ENCODE measurements at places on chromosomes 12 and 14.

GRCh38 chr12:14845350-14845750, 2.0 kb upstream of the ART4 start:
- DNase-seq, result peak; percentile 53

GRCh38 chr12:120481022-120481767, 11.6 kb upstream of the SRSF9 start:
- DNase-seq, result no peak

DNA sequence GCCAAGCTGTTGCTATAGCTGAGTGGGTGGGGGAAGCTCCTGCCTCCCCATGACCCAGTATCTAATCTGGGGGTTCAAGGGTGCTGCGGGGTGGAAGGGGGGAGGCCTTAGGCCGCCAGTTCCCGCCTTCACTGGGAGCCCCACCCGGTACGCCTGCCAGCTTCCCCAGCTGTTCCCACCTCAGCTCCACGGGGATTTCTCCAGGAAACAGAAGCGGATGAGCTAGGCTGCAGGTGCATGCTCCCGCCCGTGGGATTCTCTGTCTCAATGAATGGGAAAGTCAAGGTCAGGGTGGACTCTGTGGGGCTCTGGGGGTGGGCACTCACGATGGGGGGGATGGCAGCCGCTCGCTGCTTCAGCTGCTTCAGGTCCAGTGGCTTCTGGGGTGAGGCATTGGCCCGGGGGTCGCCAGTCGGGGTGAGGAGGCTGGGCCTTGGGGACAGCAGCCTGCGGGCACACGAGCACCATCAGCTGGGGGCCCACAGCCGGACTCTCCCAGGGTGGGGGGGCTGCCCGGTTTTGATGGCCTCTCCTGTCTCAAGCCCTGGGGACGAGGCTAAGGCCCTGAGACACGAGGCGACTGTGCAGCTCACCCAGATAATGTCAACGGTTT, 68.6 kb downstream of the RFLNA start:
- no peak for DNase-seq

- no peak for DNase-seq
Observed at GRCh38 chr12:59158066-59158465, 237.8 kb upstream of the LRIG3 start.

GRCh38 chr14:105941226-105942166, 415.1 kb downstream of the TMEM121 start:
- DNase-seq, result no peak

DNA sequence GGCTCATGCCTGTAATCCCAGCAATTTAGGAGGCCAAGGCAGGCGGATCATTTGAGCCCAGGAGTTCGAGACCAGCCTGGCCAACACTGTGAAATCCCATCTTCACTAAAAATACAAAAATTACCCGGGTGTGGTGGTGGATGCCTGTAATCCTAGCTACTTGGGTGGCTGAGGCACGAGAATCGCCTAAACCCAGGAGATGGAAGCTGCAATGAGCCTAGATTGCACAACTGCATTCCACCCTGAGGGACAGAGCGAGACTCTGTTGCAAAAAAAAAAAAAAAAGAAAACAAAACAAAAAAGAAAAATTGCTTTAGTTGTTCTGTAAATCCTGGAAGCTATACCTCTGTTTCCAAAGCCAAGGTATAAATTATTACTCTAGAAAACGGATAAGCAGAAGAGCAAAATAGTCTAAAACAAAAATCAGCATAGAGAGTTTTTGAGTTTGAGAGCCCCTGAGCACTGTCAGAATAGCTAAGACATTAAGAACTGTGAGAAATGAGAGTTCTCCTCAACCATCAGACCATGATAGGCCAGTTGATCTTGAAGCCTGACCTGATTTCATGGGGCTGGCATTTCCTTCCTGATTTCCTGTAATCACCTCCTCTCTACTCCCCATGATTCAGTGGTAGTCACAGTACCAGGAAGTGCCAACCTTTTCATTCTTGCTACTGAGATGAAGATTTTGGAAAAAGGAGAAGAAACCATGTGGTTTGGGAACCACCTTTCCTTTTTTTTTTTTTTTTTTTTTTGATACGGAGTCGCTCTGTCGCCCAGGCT, 31.7 kb downstream of the ATP2A2 start:
- no peak for DNase-seq

- no peak for DNase-seq
Observed at GRCh38 chr14:102593825-102594137, 1.3 kb downstream of the RCOR1 start.

GRCh38 chr14:21711360-21711961, 37.8 kb upstream of the OR4E1 start:
- DNase-seq, result peak; percentile 36

GRCh38 chr14:38124506-38124905, 83.2 kb upstream of the SSTR1 start:
- DNase-seq, result no peak

DNA sequence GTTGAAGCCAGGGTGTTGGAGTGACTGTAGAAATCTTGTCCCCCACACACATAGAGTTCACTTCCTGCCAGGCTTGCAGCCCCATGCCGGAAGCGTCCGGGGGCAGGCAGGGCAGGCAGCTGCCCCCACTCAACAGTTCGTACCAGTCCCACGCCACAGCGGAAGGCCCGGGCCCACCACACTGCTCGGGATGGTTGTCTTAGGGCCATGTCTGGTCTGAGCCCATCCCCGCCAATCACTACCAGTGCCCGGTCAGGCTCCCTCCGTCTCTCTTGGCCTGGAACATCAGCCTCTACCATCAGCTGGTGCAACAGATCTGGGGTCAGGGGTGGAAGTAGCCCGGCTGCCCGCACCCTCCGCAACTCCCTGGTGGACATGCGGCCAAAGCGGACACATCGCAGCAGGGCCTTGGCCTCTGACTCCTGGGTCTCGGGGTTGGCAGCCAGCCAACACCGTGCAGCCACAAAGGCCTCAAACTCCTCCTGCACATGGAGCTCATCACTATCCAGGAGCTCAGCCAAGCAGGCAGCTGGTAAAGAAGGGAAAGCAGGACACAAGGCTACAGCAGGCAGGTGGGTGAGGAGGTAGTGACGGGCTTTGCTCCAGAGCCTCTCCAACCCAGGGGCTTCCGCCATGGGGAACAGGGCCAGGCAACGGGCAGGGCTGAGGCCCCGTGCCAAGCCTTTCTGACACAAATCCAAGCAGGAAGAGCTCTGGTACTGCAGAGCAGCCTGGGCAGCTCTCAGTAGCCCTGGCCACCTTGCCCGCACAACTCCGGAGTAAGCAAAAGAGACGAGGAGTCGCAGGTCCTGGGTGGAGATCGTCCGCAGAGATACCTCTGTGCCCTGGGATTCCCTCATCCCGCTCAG, 5.9 kb downstream of the KLHL33 start:
- DNase-seq, result no peak

DNA sequence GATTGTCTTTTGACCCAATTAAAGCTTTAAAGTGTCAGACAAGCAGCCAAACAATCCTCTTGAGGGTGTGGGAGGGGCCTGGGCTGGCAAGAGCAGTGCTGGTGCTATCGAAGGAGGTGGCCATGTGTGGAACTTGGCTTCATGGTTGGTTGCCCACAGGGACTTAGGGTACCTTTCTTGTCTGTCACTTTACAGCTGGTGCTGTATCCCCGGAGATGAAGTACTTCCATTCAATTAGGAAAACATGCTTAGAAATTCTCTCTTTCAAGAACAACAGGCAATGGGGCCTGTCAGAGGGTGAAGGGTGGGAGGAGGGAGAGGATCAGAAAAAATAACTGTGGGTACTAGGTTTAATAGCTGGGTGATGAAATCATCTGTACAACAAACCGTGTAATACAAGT, 86.5 kb downstream of the DAAM1 start:
- no peak for DNase-seq

DNA sequence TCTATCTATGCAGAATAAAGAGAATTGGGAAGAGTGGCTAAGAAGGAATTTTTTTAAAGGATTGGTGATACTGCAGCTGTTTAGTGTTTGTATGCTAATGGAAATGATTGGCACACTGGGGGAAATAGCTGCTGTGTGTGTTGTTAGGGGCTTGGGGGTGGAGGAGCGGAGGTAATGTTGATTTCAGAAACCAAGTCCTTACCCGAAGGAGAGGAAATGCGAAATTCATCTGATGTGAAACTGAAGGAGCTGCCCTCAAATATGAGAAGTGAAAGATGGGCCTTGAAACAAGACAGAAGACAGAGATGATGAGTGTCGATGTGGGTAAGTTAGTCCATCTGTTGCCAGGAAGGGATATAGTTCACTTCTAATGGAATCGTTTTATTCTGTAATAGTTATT, 21.2 kb upstream of the RNASE12 start:
- DNase-seq, result peak; percentile 32

GRCh38 chr14:105861985-105862465, 335.6 kb downstream of the TMEM121 start:
- no peak for DNase-seq

DNA sequence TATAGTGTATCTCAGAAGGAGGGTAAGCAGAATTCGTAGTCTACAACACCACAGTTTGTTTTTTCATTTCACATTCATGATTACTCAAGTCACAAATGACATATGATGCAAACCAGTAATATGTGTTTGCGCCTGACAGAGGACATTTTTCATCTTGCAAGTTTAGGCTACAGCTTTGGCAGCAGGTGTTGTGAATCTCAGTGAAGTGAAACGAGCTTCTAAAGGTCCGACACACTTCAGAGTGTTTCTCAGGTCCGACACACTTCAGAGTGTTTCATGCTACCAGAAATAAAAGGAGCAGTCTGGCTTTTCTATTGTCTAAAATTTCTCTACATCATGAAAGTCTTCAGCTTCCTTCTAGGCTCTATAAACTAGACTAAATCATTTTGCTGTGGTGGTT, 22.7 kb downstream of the CLEC14A start:
- no peak for DNase-seq

GRCh38 chr12:18703911-18704310, 33.9 kb downstream of the PLCZ1 start:
- no peak for DNase-seq

- no peak for DNase-seq
Observed at GRCh38 chr14:103845327-103845726, 2.0 kb downstream of the PPP1R13B start.

DNA sequence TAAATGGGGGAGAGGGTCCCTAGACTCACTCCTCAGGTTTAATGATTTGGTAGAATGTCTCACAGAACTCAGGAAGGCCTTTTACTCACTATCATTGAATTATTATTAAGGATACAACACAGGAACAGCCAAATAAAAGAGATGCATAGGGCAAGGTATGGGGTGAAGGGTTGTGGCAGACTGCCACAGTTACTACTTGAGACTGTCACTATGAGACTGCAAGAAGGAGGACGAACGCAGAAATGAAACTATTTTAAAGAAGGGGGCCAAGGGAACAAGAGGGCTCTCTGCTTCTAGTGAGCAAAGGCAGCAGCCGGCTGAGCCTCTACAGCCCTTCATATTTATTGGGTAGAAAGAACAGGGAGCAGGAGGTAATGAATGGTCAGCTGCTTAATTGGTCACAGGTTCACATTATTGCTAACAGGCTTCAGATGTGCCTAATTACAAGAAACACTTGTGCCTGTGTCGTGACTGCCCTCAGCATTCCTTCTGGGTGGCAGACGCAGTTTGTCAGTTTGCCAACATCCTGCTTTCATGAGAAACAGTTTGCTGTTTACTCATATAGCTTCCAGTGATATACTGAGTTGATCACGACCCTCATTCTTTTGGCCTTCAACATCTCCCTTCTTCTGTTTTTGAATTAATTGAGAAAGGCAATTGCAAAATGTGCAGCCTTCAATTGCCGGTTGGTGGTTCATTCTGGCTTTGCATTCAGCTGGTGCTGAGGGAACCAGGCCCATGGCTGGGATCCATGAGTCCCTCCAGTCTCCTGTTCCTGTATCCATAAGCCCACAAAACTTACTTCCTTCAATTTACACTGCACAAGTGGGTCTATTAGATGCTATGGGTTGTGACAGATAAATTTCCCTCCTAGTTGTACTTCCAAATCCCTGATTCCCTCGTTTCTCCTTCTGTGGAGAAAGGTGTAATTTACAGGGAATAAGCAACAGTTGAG, 82.8 kb upstream of the PLEKHG7 start:
- no peak for DNase-seq

- DNase-seq, result no peak
Observed at GRCh38 chr12:46218322-46219095, 50.3 kb downstream of the SLC38A1 start.

- DNase-seq, result no peak
Observed at GRCh38 chr12:105986779-105987684, 151.7 kb downstream of the NUAK1 start.

DNA sequence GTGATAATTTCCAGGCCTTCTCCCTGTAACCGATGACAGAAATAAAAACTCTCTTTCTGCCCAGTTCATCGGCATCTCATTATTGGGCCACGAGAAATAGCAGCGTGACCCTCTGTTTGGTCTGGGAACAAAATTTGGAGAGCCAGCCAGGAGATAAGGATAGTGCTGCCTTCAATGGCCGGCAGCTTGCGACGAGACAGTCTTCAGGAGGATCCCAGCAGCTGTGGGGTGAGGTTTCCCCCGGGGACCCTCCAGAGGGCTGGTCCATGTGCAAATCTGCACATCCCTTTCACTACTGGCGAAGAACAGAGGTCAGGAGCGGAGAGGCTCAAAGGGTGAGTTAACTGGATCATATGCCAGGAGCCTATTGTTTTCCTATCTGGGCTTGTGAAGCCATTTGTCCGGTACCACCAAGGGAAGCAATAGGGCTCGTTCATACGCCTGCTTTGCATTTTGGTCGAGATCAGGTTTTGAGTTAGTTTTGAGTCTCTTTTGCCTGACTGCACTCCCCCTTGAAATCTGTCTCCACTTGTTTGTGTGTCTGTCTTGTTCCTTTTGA, 4.8 kb downstream of the SLC39A2 start:
- no peak for DNase-seq

- no peak for DNase-seq
Observed at GRCh38 chr12:67535176-67535575, 113.4 kb upstream of the DYRK2 start.

DNA sequence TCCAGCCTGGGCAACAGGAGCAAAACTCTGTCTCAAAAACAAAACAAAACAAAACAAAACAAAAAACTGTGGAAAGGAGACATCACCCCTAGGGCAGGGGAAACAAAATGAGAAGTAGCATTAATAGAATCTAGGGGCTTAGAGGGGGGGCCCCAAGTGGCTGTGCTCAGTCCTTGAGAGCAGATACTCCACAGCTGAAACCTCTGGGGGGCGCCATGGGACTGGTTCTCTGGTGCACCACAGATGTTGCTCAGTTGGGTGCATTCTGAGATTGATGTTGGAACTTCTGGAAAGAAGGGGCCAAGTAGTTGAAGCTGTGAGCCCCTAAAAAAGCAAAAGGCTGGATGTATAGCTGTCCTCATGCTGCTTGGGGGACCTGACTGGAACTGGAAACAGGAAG, 11.8 kb upstream of the SYNE2 start:
- peak; percentile 13 for DNase-seq
